ENCODE measurements at places on chromosomes 5 and 9.

GRCh38 chr5:65823845-65824445, 101.9 kb downstream of the NLN start:
- no peak for DNase-seq

GRCh38 chr9:129834489-129835127, 467 bp downstream of the C9orf78 start:
- DNase-seq = no peak

DNA sequence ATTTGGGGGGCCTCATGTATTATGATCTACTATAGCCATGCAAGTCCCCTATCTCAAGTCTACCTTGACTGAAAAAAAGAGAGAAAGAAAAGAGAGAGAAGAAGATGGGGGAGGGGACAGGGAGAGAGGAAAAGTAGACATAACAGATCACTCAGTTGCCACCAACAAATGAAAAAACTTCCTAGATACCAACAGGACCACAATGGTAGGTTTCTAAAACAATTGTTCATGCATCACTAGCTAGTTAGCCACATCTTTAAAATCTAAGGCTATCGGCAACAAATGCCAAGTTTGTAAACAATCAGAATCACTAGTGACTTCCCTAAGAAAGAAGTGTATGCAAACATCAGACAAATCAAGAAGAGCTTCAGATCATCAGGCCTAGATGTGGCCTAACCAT, 328.2 kb downstream of the BNC2 start:
- no peak for DNase-seq

DNA sequence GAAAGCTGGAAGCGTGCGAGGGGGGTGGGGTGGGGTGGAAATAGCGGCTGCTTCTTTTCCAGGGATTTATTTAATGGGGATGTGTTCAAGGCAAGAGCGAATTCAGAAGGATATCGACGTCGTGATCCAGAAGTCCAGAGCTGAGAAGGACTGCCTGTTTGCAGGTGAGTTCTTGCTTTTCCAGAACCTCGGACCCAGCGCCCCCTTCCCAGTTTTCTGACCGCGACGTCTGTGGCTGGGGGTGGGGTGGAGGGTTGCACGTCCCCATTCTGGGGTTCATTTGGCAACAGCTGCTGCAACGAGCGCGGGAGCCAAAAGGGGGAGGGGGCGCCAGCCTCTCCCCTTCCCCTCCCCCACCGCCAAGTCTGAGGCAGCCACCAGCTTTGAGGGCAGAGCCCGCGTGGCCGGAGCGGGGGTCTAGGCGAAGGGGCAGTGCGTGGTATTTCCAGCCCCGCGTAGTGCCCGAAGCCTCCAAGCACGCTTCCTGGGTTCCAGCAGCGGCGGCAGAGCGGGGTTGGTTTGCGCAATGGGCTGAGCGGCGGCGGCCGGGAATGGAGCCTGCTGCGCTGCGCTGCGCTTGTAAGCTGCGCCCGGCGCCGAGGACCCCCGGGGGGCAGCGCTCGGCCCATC, 701 bp downstream of the PARP8 start:
- peak; percentile 44 for DNase-seq

- DNase-seq = peak; percentile 9
These were observed 101.3 kb upstream of the EGFLAM start for GRCh38 chr5:38157024-38157423.

DNA sequence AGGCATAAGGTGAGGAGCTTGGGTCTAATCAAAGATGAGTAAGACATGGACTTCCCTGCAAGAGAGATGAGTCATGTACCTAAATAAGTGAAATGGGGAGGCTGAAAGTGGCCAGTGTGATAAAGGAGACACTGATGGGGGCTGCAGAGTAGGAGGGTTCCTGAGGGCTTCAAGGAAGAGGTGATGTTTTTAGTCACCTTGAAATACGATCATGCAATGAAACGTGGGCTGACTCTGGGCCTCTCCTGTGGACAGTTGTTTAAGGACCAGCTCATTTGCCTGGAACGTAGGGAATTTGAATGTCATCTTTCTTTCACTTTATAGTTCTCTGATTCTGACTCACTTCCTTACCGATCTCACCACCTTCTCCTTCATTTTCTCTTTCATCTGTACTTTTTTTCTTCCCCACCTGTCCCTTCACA, 49.6 kb upstream of the CPLX2 start:
- DNase-seq = no peak

DNA sequence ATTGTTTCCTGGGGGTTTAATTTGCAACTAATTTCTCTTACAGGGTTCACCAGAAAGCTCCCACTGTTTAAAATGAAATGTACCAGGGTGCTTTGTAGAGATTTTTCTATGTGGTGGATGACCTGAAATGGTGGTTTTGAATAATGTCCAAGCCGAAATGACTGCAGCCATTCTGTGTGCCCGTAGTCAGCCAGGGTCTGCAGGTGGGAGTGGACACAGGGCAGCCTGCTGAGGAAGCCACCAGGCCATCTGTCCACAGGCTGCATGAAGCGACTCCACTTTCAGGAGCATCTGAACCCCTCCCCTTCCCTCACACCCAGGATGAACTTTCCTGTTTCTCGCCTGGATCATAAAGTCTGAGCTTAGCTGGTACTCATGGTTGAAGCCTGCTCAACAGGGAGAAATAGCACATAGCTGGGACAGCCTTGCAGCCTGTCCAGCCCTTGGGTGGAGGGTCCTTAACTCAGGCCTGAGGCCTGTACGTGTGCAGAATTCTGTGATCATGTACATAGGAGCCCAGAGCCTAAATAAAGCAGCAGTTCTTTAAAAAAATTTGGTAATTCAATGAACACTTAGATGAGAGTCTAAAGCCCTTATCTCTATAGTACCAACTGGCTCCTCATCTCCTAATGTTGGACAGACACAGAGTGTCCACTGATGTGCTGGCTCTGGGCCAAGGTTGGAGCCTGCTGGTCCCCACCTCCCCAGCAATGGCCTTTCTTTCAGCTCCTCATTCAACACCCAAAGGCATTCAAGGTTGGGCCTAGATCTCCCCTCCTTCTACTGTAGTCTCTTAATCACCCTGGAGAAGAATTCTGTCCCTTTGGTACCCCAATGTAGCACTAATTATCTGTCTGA, 72.8 kb downstream of the SHB start:
- no peak for DNase-seq

- no peak for DNase-seq
These were observed 149.5 kb upstream of the PHYKPL start for GRCh38 chr5:178381921-178382695.

GRCh38 chr5:125603321-125603720, 819.9 kb upstream of the GRAMD2B start:
- DNase-seq = peak; percentile 43

- DNase-seq = peak; percentile 79
These were observed 24.2 kb downstream of the PSMB7 start for GRCh38 chr9:124390794-124391658.

DNA sequence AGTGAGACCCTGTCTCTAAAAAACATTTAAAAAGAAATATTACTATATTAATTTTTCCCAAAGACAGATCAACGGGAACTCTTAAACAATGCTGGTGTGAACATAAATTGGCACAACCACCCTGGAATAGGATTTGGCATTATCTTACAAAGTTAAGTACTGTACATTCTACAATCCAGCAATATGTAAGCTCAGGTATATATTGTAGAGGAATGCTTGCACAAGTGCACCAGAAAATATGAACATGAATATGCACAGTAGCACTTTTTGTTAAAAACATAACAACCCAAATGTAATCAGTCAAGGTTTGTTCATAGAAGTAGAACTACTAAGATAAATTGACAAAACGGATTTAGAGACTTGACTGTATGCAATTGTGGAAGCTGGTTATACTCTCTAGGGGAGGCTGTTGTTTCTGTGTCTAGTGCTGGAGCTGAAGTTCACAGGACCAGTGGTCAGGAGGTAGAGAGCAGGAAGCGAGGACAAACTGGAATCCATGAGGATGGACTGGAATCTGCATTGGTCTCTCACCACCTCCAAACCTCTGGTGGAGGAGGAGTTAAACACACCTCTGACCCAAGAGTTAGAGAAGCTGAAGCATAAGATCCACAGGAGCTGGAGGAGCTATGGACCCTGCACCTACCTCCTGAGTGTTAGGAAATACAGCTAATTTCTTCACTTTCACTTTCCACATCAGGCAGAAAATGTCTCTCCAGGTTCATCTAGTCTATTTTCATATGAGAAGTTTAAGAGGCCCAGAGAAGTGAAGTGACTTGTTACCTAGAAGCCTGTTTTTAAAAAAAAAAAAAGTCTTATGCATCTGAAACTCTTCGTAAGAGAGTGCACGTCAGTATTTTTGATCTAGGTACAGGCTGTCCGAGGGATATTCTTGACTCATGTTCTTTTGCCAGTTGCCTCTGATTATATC, 20.3 kb upstream of the RIC1 start:
- DNase-seq = peak; percentile 60

- peak; percentile 72 for DNase-seq
These were observed 7.1 kb upstream of the PLK2 start for GRCh38 chr5:58466939-58467338.

DNA sequence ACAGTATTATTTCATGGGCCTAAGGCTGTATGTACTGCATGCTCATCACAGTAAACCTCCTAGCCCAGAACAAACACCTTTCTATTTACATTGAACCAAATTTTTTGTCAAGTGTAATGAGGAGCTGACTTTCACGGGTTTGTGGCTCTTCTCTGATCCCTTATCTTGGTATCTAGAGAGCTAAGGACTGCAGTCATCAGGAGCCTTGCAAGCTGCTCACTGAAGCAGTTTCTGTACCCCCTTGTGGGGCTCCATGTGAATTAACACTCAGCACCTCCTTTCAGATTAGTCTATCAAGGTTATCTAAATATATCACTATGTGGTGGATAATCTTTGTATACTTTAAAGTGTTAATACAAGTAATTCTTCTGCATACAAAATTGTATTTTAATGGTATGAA, 108.2 kb downstream of the AUH start:
- DNase-seq = peak; percentile 33

GRCh38 chr9:129752900-129753729, at the start of gene PTGES:
PTGES (minus strand) TSS chr9:129753042; CDS start chr9:129753012, 30 bp downstream.
- DNase-seq = peak; percentile 91

- no peak for DNase-seq
These were observed 10.5 kb upstream of the SCAI start for GRCh38 chr9:125153712-125154367.

GRCh38 chr9:108150736-108151586, 661.4 kb upstream of the KLF4 start:
- peak; percentile 90 for DNase-seq

DNA sequence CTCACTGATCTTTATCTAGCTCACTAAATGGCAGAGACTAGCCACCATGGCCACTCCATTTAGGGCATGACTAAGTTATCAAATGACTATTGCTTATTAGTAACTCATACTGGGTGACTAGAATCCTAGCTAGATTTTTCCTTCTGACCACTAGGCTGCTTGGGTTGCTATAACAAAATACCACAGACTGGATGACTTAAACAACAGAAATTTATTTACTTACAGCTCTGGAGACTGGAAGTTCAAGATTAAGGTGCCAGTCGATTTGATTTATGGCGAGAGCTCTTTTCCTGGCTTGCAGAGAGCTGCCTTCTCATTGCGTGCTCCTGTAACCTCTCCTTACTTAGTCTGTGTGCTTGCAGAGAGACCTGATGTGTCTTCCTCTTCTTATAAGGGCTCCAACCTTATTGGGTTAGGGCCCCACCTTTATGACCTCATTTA, 55.0 kb upstream of the APC start:
- DNase-seq = peak; percentile 87

GRCh38 chr5:161085056-161085455, 233.0 kb upstream of the ATP10B start:
- DNase-seq = no peak
